ENCODE measurements at places on chromosomes 16 and 17.

- DNase-seq, result no peak
Measured at GRCh38 chr16:11484691-11485258, 101.9 kb downstream of the LITAF start.

- peak; percentile 21 for DNase-seq
Measured at GRCh38 chr16:75938818-75939217, 212.5 kb upstream of the CPHXL start.

GRCh38 chr16:14496786-14497185, 133.3 kb downstream of the PARN start:
- DNase-seq, result no peak

GRCh38 chr17:55571095-55571494, 59.8 kb upstream of the SMIM36 start:
- DNase-seq, result no peak

GRCh38 chr17:42759982-42760651, 910 bp upstream of the RAMP2 start:
- peak; percentile 16 for DNase-seq

GRCh38 chr16:58614212-58614611, 15.4 kb downstream of the CNOT1 start:
- no peak for DNase-seq

- DNase-seq, result no peak
Measured at GRCh38 chr17:28715217-28715616, 2.5 kb downstream of the RAB34 start.

DNA sequence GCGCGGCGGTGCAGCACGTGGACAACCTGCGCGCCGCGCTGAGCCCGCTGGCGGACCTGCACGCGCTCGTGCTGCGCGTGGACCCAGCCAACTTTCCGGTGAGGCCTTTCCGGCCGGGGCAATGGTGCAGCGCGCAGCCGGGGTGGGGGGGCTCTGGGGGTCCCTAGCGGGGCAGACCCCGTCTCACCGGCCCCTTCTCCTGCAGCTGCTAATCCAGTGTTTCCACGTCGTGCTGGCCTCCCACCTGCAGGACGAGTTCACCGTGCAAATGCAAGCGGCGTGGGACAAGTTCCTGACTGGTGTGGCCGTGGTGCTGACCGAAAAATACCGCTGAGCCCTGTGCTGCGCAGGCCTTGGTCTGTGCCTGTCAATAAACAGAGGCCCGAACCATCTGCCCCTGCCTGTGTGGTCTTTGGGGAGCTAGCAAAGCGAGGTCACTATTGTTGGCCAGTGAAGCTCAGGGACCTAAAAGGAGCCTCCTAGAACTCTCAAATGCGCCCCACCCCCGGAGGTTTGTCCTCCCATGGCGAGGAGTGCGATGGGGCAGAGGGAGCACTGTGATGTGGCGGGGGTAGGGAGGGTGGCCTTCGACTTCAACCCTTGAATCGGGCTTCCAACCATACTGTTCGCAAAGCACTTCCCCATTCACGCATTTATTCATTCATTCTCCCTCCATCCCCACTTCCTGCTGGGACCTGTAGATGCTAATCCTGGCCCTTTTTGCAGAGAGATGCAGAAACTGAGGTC, 770 bp downstream of the HBM start:
- no peak for DNase-seq

GRCh38 chr17:801660-802059, 19.5 kb downstream of the MRM3 start:
- no peak for DNase-seq
